ENCODE measurements at places on chromosomes 6 and 20.

GRCh38 chr6:108164543-108164814 is 1.3 kb upstream of the NR2E1 start:
- DNase-seq, result no peak

DNA sequence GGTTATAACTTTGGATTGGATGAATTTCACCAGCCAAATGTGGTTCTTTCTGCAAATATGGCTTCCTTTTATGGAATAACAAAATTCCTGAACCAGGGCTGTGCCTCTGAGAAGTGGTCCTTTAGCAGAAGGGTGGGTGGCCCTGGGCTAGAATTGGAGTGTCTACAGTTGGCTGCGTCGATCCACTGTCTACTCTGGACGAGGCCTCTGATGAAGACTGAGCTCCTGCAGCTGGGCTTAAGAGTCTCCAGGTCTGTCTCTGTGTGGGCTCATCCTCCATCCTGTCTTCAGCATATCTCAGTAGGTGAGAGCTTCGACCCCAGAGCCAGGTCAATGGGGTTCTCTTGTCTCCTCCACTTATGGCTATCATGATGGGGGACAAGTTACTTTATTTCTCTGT is 166.3 kb upstream of the PMEPA1 start:
- DNase-seq, result no peak

GRCh38 chr6:30325150-30325872 is 1.4 kb upstream of the TRIM39 start:
- DNase-seq, result no peak

DNA sequence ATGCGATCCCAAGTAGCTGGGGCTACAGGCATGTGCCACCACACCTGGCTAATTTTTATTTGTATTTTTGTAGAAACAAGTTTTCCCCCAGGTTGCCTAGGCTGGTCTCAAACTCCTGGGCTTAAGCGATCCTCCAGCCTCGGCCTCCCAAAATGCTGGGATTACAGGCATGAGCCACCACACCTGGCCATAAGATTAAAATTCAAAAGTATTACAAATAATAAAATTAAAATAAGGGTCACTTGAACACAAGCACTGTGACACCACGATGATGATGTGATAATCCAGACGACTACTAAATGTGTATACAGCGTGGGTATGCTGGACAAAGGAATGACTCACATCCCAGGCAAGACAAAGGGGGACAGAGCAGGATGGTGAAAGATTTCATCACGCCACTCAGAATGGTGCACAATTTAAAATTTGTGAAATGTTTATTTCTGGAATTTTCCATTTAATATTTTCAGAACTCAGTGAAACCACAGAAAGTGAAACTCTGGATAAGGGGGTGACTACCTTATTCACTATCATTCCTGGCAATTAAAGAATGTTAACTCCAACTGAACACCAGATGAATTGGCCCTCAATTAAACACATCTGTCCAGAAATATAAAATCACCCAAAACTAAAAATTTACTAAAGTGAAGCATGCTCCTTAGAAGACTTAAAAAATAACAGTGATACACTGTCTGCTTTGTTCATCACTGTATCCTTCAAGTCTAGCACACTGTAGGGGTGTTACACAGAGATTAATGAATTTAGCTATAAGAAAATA is 13.1 kb downstream of the B4GALT5 start:
- DNase-seq, result no peak

DNA sequence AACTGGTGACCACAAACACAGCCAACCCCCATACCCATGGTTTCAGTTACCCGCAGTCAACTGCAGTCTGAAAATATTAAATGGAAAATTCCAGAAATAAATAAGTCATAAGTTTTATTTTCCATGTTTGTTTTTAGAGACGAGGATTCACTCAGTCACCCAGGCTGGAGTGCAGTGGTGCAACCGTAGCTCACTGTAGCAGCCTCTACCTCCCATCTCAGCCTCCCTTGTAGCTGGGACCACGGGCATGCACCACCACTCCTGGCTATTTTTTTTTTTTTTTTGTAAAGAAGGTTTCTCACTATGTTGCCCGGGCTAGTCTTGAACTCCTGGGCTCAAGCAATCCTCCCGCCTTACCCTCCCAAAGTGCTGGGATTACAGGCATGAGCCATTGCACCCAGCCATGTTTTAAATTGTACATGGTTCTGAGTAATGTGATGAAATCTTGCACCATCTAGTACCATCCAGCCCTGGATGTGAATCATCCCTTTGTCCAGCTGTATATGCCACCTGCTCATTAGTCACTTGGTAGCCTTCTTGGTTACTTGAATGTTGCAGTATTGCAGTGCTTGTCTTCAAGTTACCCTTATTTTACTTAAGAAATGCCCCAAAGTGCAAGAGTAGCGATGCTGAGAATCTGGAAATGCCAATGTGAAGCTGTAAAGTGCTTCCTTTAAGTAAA is 14.5 kb downstream of the CSNK2A1 start:
- DNase-seq, result no peak

DNA sequence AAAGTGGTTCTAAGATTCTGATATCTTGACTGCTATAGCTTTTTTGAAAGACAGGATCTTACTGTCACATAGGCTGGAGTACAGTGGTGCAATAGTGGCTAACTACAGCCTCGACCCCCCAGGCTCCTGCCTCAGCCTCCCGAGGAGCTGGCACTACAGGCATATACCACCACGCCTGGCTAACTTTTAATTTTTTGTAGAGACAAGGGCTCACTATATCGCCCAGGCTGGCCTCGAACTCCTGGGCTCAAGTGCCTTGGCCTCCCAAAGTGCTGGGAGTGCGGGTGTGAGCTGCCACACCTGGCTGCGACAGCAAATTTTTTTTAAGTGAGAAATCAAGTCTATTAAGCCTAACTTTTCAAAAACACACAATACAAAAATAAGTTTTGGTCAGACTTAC is 106.6 kb downstream of the NOL4L start:
- DNase-seq, result no peak

- no peak for DNase-seq
These were observed 42.9 kb downstream of the DACT2 start for GRCh38 chr6:168276576-168277273.

DNA sequence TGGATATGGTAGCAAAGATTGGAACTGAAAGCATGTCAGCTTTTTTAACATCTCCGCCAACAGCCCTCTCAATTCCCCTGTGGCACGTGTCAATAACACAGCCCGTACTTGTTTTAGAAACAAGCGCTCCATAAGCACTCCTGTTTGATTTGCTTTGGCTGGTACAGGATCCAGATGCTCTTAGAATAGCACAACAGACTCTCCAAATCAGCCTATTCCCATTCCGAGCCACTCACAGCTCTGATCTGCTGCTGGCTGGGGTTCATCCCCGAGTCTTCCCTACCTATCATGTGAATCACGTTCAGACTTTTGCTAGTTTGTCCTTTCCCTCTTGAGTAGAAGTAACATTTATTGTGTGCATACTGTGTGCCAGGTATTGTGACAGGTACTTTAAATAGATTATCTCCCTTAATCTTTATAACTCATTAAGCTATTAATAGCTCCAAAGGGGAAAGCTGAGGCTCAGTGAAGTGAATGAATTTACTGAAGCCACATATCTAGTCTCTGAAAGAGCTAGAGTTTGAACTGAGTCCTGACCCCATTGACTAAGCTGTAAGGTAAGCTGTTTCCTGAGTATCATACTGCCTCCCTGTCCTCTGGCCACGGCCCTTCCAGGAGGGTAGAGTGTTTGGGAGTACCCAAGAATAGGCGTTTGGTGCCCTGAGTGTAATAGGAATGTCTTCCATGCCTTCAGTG is 46.7 kb downstream of the RALY start:
- no peak for DNase-seq

- DNase-seq, result no peak
These were observed 52.2 kb downstream of the TPBG start for GRCh38 chr6:82415820-82416219.

GRCh38 chr6:170285482-170285881 is 5.4 kb downstream of the DLL1 start:
- no peak for DNase-seq

- DNase-seq, result no peak
These were observed 98.3 kb downstream of the ELOVL5 start for GRCh38 chr6:53250176-53251032.

- DNase-seq, result no peak
These were observed 92.9 kb upstream of the TOX2 start for GRCh38 chr20:43821795-43822194.

- no peak for DNase-seq
These were observed at the start of gene XKR7 for GRCh38 chr20:31967830-31968249. Gene XKR7, plus strand, starts transcription at chr20:31968151. Its CDS starts 25 bp downstream, at chr20:31968176.

- no peak for DNase-seq
These were observed 31.3 kb upstream of the HEY2 start for GRCh38 chr6:125718109-125718508.

GRCh38 chr20:63576311-63576710 is 2.3 kb upstream of the HELZ2 start:
- no peak for DNase-seq

GRCh38 chr20:56629464-56630085 is 469 bp downstream of the TFAP2C start:
- no peak for DNase-seq

DNA sequence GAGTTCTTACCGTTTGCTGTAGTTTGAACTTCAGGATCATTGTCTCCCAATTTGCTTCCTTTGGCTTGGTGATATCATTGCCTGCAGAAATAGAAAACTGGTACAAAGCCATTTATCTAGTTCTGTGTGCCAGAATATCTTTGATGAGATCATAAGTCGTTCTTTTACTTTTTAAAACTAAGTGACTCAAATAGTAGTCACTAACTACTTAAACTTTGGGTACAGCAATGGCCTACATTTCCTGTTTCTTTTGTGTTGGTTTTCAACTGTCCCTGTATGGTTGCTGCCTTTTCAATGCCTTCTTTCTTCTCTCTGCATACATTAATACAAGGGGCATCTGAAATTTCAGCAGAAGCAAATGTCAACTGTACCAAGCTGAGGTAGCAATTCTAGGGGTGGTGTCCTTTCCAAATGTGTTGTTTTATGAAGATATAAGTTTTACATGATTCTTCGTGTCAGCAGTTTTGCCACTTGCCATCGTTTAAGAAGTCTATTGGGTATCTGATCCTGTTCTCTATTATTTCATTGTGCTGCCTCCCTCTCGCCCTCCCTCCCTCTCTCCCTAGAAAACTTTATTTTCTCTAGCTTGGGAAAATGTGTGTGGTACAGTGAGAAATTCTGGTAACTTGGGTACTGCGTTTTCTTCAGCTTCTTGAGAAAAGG is 238.5 kb downstream of the FARS2 start:
- no peak for DNase-seq

GRCh38 chr6:108983151-108983550 is 111.5 kb downstream of the SESN1 start:
- no peak for DNase-seq

DNA sequence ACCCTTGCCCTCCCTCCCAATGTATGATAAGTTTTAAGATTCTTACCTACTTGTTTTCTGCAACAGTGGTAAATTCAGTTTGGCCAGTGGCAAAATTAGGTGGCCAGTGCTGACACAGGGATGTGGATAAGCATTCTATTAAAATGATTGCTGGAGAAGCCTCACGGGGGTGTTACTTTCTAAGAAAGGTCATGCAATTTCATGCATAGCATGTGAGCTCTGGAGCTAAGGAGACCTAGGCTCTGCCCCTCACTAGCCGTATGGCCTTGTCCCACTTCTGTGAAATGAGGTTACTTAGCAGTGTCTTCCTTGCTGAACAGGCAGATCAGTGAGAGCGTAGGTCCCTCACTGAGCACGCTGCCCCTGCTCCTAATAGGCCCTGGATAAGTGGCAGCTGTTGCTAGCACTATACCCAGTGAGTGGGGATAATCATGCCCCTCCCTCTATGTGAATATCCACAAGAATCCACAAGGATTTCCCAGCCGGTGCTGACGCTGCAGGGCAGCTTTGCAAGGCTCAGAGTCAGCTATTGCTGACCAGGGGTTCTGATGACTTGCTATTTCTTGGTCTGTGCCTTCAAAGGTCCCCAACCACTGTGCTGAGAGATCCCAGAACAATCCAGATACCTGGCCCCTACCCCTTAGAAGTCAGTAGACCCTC is 86.5 kb upstream of the MRPS10 start:
- DNase-seq, result no peak

- peak; percentile 31 for DNase-seq
These were observed 171.4 kb downstream of the DTNBP1 start for GRCh38 chr6:15491255-15491985.

Data from progenitor cell of endocrine pancreas (in vitro differentiated cells).